ENCODE measurements at places on chromosomes 5 and 9. TPM values are rescaled to one million over a fixed set of nuclear protein-coding genes. Genes with fewer than 3 reads are reported as not detected.

Gene TMEM174
- not detected for total RNA-seq

Gene HINT2
- 28.3 TPM for total RNA-seq

Gene TLX3
- total RNA-seq, result not detected

Gene SHC3
- total RNA-seq, result 0.04 TPM

Gene IL13
- total RNA-seq, result not detected

Gene FGF1
- not detected for total RNA-seq

Gene SLC25A2
- total RNA-seq, result not detected

Gene ARID3C
- total RNA-seq, result 0.31 TPM

Gene SEC16A
- total RNA-seq, result 52.5 TPM

Gene GRIN1
- 0.04 TPM for total RNA-seq

Gene PTTG1
- 205 TPM for total RNA-seq

Gene LCN10
- not detected for total RNA-seq

Gene SPATA6L
- 1.6 TPM for total RNA-seq

Gene TAF1L
- total RNA-seq, result not detected

Gene CD180
- not detected for total RNA-seq

Gene GOLGA2
- total RNA-seq, result 59.2 TPM

Gene DNAJC18
- 5.7 TPM for total RNA-seq

Gene PRUNE2
- total RNA-seq, result 0.19 TPM

Gene GABRA1
- total RNA-seq, result not detected

Gene PPWD1
- 17.5 TPM for total RNA-seq

Gene FGFR4
- total RNA-seq, result 8.5 TPM

Gene NSUN2
- total RNA-seq, result 43.7 TPM

All from hair follicular keratinocyte (primary cell).